Skeletal muscle tissue (tissue), 5 donors: ENCODE measurements at places on chromosomes 5 and 9. TPM values are rescaled to one million over a fixed set of nuclear protein-coding genes. Genes with fewer than 3 reads are reported as not detected.

Gene C5orf52
- total RNA-seq = not detected

Gene SARDH
- total RNA-seq = 5.7 TPM

Gene PPP3R2
- total RNA-seq = not detected

Gene FAM169A
- total RNA-seq = 0.52 TPM

Gene SPAAR
- 1.0 TPM for total RNA-seq

Gene DPM2
- total RNA-seq = 7.3 TPM

Gene CA9
- total RNA-seq = under 0.01 TPM

Gene P4HA2
- 50.6 TPM for total RNA-seq

Gene KCNIP1
- 4.2 TPM for total RNA-seq

Gene ZNG1C
- 19.8 TPM for total RNA-seq

Gene LMX1B
- under 0.01 TPM for total RNA-seq

Gene TRPM3
- 1.6 TPM for total RNA-seq

Gene KIF20A
- 8.9 TPM for total RNA-seq
